ENCODE measurements at places on chromosomes 4 and X. TPM values are rescaled to one million over a fixed set of nuclear protein-coding genes. Genes with fewer than 3 reads are reported as not detected.

The JAKMIP1 gene
- not detected for total RNA-seq

The IL13RA2 gene
- total RNA-seq = 0.12 TPM

The TRIML2 gene
- total RNA-seq = 9.6 TPM

The DCHS2 gene
- not detected for total RNA-seq

The IL3RA gene
- total RNA-seq = 77.7 TPM

The MAGEA8 gene
- not detected for total RNA-seq

Measured in glomerular endothelial cell (primary cell).